ENCODE measurements at places on chromosomes 1 and 21. TPM values are rescaled to one million over a fixed set of nuclear protein-coding genes. Genes with fewer than 3 reads are reported as not detected.
A peak's percentile ranks its signal among the peaks of the same experiment; 100 is the strongest.

The EVA1B gene
- 5.6 TPM for total RNA-seq

- no peaks in the 10 kb centered on the region for H3K36me3 ChIP-seq
- H3K27ac ChIP-seq = no peak overlapping the region
- no peak for DNase-seq
- H3K4me1 ChIP-seq = no peaks in the 10 kb centered on the region
- H3K27me3 ChIP-seq = no peaks in the 10 kb centered on the region
- H3K4me3 ChIP-seq = no peak overlapping the region
These were observed 241.1 kb upstream of the B3GALT2 start for GRCh38 chr1:193427524-193427923.

- no peaks in the 10 kb centered on the region for H3K27me3 ChIP-seq
- H3K36me3 ChIP-seq = no peaks in the 10 kb centered on the region
- no peaks in the 10 kb centered on the region for H3K4me1 ChIP-seq
- DNase-seq = no peak
- H3K27ac ChIP-seq = no peak overlapping the region
These were observed 743.2 kb upstream of the NCAM2 start for GRCh38 chr21:20254964-20255363.

DNA sequence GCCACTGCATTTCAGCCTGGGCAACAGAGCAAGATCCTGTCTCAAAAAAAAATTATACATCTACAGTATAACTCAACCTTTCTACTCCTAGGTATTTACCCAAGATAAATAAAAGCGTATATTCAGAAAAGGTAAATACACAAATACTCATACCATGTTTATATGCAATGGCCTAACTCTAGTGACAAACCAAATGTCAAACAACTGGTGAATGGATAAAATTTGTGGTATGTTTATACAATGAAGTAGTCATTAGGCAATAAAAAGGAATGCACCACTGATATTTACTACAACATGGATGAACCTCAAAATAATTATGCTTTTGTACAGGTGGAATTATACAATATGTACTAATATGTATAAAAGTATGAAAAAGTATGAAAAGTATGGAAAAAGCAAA, 174.2 kb upstream of the GORAB start:
- DNase-seq = no peak
- no peak overlapping the region for H3K4me3 ChIP-seq
- no peaks in the 10 kb centered on the region for H3K4me1 ChIP-seq
- no peaks in the 10 kb centered on the region for H3K27me3 ChIP-seq

- H3K4me1 ChIP-seq = no peaks in the 10 kb centered on the region
- DNase-seq = no peak
- no peak overlapping the region for H3K4me3 ChIP-seq
These were observed 23.1 kb downstream of the RNF187 start for GRCh38 chr1:228510101-228510802.

DNA sequence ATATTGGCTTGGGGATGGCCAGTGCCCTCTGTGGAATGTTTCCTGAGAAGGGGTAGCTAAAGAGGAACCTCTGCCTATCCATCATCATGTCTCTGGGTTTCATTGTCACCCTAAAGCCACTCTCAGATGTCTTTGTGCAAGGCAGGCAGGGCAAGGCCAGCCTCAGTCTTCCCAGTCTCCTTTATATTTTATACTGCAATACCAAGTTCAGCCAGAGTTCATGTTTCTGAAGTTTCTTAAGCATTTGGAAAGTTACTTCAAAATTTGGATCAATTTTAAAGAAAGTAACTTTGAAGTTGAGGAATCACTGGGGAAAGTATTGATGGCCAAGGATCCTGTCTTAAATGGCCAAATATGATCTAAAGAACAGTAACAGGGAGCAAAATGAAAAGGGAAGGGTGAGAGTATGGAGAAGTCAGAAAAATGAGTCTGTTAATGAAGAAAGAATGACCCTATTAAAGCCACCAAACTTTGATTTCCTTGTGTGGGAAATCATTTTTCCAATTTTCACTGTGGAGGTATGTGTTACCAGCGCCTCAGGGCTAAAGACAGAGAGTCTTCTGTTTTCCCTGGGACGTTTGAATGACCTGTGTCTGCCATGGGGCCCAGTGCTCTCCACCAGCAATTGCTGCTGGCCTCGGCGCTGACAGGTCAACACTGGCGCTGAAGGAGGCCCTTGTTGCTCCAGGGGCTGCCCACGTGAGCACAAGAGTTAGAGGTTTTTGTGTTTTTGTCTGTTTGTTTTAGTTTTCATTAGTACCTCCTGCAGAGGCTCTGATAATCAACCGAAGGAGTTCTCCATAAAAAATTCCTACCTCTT, 93.9 kb downstream of the ATP5PO start:
- no peaks in the 10 kb centered on the region for H3K4me1 ChIP-seq
- DNase-seq = no peak
- H3K27ac ChIP-seq = no peak overlapping the region
- no peak overlapping the region for H3K4me3 ChIP-seq
- H3K36me3 ChIP-seq = no peaks in the 10 kb centered on the region
- H3K27me3 ChIP-seq = no peaks in the 10 kb centered on the region

DNA sequence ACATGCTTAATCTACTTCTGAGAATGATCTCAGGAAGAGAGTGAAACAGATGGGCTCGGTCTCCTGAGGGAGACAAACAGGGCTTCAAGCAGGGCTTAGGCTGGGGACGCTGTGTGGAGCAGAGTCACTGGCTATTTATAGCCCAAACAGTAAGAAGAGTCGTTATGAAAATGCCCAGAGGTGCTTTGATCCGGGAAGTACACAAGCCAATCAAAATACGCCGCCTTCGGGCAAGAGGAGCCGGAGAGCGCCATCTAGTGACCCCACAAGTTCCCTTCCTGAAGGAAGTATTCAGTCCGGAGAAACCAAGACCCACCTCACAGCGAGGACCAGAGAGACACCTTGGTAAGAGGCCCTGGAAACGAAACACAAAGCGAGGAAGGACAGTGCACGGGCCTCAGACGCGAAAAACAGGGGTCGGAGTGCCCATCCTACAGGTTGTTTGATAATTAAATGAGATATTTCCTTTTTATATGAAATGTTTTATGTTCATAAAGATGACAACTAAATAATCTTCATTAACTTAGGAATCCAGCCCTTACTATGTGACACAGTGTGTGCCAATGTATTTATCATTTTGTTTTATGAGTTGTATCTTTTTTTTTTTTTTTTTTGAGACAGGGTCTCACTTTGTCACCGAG, 25.0 kb upstream of the SCCPDH start:
- peaks cover 2% of the 10 kb centered on the region for H3K4me1 ChIP-seq
- H3K27ac ChIP-seq = no peak overlapping the region
- peak; percentile 68 for DNase-seq

GRCh38 chr21:34071683-34072082, 1.7 kb upstream of the MRPS6 start:
- H3K27me3 ChIP-seq = no peaks in the 10 kb centered on the region
- no peaks in the 10 kb centered on the region for H3K36me3 ChIP-seq
- H3K27ac ChIP-seq = no peak overlapping the region
- peaks cover 20% of the 10 kb centered on the region for H3K4me1 ChIP-seq

GRCh38 chr21:43290421-43291346, 121.9 kb downstream of the CRYAA start:
- H3K4me1 ChIP-seq = no peaks in the 10 kb centered on the region
- peaks cover 22% of the 10 kb centered on the region for H3K27me3 ChIP-seq
- no peak overlapping the region for H3K27ac ChIP-seq
- H3K36me3 ChIP-seq = no peaks in the 10 kb centered on the region

Data from T-cell (primary cell).